Tongue (tissue), 3 donors: ENCODE measurements at places on chromosomes 16 and 17. TPM values are rescaled to one million over a fixed set of nuclear protein-coding genes. Genes with fewer than 3 reads are reported as not detected.

The SP6 gene
- total RNA-seq = 0.82 TPM

The CNTNAP1 gene
- total RNA-seq = 14.7 TPM

The GSG1L gene
- 1.4 TPM for total RNA-seq

The NGFR gene
- total RNA-seq = 59.2 TPM

The OTOP2 gene
- total RNA-seq = not detected

The NLRC3 gene
- 0.72 TPM for total RNA-seq
